AG08395 (cell line): ENCODE measurements at places on chromosomes 6 and 20.
A peak's percentile ranks its signal among the peaks of the same experiment; 100 is the strongest.

- peak; percentile 52 for DNase-seq
Observed at GRCh38 chr20:24653306-24653705, 183.9 kb downstream of the SYNDIG1 start.

DNA sequence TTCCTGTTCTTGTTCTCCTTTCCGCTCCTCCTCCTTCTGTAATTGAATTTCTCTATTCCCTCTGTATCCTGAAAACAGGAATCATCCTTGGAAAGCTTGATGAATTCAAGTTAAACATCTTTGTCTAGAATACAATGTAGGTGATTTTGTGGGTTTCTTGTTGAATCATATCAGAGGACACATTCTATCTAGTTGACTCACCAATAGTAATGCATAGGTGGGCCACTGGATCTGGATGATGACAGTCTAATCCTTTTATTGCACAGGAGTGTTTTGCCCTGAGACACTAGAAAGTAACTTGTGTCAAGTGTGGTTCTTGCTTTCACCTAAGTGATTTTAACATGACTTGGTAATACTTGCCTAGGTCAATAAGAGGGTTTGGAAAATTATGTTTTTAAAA, 164.3 kb downstream of the RFPL4B start:
- DNase-seq, result no peak

DNA sequence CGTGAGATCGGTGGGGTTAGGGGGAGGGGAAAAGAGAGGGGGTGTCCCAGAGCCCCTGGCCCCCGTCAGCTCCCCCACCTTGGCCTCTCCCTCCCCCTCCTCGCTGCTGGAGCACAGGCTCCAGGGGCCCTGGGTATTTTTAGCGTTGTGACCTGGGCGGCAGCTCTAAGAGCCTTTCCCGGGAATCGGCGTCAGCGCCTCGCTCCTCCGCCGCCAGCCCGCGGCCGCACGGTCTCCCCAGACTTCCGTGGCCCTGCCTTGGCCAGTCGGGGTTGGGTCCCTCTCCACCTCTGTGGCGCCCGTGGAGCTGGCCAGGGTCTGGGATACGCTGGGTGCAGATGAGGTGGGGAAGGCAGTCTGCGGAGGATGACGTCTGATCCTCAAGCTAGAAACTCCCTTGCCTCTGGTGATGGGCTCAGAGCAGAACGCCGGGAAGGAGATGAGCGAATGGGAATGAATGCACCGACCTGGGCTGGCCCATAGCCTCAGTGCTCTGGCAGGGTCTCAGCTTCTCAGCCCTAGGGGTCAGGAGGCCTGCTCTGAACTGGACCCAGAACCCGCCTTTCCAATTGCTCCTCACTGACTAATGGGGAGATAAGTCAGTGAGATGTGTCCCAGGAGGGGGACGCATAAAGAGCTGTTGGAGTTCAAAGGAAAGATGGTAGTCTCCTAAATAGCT, 883 bp upstream of the DBNDD2 start:
- peak; percentile 25 for DNase-seq

DNA sequence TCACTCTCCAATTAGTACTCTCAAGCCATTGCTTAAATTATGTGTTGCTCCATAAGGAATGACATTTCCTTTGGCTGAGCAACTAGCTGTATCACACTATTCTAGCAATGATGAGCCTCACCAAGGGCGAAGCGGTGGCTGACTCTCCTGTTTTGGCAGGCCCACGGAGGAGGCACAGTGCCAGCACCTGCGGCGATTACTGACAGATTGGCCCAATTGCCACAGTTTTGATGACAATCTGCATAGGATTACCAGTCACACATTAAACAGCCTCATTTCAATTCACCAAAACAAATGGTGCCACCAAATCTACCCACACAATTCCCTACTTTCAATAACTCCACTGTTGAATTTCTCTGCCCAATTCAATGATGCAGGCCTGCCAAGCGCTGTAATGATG, 286.9 kb downstream of the PTPRK start:
- DNase-seq, result no peak

- no peak for DNase-seq
Observed at GRCh38 chr6:109087661-109088264, 6.9 kb downstream of the SESN1 start.

- no peak for DNase-seq
Observed at GRCh38 chr6:10556589-10556988, 35.4 kb downstream of the GCNT2 start.

DNA sequence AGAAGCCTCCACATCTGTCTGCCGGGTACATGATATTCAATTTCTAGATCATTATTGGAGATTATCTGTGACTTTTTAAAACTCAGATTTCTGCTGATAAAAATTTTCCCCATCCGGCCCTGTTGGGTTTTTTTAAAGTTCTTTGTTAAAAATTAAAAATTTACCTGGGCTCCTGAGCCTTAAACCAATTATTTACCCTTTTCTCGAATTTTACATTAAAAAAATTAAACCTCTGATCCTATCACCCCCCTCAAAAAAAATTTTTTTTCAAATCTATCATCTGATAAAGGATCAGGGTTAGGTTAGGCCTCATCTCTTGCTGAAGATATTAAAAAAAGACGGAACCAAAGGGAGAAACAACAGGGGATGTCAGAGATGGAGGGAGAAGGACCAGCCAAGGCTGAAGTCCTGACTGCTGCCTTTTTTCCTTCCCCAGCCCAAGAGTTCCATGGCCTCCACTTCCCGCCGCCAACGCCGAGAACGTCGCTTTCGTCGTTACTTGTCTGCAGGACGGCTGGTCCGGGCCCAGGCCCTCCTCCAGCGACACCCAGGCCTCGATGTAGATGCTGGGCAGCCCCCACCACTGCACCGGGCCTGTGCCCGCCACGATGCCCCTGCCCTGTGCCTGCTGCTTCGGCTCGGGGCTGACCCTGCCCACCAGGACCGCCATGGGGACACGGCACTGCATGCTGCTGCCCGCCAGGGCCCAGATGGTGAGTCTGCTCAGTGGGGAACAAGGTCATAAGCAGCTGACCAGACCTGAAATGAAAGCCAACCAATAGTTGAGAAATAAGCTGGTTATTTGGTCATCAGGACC, 527 bp downstream of the NFKBIL1 start:
- no peak for DNase-seq

DNA sequence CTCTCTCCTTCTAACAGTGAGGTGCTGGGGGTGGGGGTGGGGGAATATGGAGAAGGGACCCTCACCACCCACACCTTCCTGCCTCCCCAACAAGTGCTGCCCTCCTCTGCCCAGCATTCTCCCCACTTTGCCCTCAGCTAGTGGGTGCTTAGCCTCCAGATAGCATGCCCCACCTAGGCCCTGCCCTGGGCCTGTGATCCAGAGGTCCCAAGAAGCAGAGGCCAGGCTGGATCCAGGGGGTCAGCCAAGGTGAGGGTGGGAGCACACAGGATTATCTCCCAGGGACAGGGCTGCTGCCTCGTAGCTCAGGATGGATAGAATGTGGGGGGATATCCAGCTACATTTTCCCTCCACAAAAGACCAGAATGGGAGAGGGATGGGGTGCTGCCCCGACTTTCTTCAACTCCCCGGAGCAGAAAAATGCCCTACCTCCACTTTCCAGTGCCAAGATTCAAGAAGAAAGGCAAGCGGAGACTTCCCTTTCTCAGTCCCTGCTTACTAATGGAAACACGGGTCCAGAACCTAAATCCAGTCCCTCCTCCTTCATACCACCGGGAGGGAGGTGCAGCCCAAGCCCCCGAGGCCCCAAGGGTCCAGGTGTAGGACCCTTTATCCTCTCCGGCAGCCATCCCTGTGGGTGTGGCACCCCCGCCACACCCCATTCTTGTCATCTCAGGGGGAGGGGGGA, 987 bp downstream of the ADISSP start:
- no peak for DNase-seq

DNA sequence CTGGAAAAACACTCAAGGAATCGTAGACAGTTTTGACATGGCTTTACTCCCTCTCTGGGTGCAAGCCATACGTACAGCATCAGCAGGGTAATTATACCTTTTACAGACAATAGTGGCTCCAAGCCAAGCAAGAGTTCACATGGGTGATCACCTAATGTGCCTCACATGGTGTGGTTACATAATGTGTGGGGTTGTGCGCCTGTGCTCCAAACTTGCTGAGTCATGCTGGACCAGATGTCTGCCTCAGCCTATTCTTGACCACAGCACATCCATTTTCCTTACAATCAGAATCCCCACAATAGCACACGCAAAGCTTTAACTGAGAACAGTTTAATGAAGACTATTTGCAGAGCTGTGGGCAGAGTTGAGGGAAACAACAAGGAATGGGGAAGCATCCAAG, 74.5 kb downstream of the ALDH8A1 start:
- DNase-seq, result no peak

- no peak for DNase-seq
Observed at GRCh38 chr6:124040655-124041054, 237.0 kb downstream of the NKAIN2 start.

DNA sequence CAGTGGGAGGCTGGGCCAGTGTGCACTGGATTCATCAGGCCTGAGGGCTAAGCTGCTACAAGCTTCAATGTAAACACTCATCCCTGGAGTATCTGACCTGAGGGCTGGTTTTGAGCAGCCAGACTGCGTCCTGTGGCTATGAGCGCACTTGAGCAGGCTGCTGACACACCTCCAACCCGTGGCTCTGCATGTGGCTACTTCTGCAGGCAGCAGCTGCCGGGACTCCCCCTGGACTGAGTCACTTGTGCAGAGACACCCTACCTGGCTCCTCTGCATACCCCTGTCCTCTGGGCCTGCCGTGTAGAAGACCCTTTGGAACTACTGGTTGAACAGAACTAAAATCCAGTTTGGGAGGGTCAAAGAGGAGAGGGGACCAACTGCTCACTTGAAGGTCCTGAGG, 172.0 kb downstream of the SCP2D1 start:
- no peak for DNase-seq

DNA sequence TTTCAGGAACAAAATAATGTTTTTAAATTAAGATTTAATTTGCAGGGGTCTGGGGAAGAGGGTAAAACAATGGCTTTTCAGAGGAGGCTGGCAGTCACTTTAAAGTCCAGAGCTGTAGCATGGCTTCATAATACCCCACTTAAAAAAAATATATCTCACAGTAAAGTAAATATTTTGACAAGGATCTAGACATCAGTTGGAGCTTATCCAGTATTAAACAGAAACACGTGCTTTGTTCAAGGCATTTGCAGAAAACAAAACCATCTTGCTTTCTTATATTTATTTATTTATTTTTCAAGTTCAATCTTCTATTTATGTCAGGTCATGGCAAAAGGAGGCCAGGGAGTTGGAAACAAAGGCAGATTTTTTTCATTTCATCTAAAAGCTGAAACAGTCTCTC, 53.3 kb upstream of the PRL start:
- no peak for DNase-seq

DNA sequence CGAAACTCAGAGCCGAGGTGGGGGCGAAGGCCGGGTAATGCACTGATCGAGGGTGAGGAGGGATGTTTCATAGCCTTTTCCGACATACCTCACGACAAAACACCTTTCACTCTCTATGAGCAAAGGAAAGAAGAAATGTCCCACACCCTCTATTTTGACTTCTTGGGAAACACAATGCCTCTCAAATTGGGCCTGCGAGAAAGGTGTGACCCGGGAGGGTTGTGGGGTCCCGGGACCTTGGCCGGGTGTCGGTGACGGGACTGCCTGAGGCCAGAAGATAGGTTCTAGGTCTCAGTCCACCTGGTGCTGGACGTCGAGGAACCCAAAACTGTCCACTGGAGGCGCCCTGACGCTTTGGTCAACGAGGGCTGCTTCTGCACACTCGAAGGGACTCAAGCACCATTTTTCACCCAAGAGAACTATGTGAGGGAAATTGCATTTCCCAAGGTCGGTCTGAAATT, 41.1 kb upstream of the OSTM1 start:
- DNase-seq, result peak; percentile 26

DNA sequence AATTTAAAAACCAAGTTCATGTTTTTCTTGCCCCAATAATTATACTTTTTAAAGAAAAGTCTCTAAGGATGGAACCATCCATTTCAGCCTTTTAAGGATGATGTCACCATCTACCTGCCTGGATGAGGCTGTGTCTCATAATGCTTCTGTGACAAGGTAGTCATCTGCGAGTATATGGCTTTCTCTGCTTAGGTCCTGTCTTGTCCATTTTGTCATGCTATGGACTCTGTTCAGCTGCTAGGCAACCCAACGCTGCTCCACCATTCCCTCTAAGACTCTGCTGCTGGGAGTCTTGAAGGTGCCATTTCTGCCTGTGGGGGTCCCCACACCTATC, 459.8 kb upstream of the RUNX2 start:
- no peak for DNase-seq

DNA sequence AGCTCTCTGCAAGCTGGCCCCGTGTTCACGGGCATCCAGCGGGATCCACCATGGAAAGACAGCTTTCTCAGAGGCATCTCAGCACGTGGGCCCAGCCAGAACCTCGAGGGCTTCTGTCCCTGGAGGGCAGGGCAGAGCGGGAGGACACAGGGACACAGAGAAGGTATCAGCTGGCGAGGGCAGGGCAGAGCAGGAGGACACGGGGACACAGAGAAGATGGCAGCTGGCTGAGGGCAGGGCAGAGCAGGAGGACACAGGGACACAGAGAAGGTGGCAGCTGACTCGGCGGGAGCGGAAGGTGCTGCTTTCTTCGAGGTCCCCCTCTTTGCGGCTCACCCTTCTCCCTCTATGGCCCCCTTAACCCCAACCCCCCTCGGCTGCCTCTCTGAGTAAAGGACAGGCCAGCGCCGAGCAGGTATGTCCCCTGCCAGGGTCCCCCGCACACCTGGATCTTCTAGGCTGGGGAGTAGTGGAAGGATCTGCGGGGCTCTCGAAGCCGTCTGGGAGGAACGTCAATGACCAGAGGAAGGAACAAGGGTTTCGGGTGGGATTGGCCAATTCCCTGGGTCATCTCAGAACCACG, 28.9 kb upstream of the BHLHE23 start:
- no peak for DNase-seq

GRCh38 chr20:53130795-53131194, 158.6 kb downstream of the TSHZ2 start:
- no peak for DNase-seq

DNA sequence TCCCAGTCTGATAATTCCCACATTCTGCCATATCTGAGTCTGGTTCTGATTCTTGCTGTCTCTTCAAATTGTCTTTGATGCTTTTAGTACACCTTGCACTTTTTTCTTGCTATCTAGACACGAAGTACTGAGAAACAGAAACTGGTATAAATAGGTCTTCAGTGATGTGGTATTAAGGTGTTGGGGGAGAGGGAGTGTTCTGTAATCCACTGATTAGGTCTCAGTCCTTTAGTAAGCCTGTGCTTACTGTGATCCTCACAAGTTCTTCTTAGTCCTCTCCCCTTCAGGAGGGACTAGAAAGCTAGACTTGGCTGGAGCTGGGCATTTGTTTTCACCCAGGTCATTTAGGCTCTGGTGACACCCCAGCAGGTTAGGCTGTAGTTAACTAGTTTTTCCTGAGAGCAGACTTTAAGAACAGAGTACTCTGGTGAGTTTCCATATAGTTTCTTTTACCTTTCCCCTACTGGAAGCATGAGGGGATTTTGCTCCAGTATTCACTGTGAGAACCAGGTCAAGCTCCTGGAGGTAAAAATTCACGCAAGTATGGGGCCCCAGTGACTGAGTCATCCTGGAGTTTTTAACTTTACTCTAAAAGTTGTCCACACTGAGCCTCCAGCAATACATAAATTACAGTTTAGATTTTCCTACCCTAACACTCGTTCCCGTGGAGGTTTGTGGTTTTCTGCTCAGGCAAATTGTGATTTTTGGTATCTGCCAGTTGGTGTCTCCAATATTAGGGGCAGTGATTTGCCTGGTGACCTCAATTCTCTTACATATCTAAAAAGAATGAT, 154.6 kb downstream of the CDKAL1 start:
- DNase-seq, result no peak
